ENCODE measurements at places on chromosomes 4 and X.

DNA sequence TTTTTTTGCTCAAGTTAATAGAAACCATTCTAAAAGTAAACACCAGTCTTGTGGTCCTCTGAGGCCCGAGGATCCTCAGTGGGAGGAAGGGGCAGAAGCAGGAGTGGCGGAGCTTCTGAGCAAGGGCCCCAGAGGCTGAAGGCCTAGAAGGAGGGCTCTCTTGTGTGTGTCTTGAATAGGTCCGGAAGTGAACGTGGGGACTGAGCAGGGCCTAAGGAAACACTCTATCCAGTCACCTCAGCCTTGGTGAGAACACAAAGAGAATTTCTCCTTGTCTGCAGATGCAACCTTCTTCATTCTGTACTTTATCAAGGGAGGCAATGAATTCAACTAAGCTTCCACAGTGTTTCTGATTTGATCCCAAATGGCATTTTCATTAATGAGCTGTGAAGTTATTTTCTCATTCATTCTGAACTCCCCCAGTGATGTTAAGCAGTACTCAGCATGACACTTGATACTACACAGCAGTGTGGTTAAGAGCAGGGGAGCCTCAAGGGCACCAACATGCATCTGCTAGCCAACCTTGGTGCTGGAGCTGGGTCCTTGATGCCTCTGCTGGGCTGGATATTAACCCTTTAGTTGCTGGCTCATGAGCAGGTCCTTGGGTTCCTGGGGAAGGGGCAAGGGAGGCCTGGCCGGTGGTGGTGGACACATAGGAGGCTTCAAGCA lies 64.7 kb downstream of the RBM47 start:
- DNase-seq = no peak

- DNase-seq = no peak
These were observed 3.6 kb downstream of the SLC10A6 start for GRCh38 chr4:86845593-86845992.

GRCh38 chrX:129934461-129934860 lies 28.5 kb downstream of the UTP14A start:
- no peak for DNase-seq

DNA sequence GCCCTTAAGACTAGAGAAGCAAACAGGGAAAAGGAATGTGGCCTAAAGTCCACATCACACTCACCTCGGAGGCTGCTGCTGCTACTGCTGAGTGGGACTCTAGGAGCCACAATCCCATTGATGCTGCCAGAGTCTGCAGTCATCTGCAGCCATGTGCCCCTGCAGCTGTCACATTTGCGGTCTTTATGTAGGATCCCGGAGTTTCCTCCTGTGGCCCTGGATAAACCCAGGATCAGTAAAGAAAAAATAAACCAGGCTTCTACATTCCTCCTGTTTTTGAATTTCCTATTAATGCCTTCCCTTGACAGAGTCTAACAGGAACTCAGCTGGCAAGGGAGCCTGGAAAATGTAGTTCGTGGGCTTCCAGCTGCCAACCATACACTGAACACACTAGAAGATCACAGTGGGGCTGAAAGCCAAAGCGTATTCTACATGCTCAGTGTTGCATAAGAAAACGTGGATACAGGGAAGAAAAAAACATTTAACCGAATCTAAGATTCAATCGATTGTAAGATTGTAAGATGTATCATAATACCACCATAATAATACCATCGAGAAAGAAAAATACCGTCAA lies 10.3 kb upstream of the PHEX start:
- DNase-seq = no peak

DNA sequence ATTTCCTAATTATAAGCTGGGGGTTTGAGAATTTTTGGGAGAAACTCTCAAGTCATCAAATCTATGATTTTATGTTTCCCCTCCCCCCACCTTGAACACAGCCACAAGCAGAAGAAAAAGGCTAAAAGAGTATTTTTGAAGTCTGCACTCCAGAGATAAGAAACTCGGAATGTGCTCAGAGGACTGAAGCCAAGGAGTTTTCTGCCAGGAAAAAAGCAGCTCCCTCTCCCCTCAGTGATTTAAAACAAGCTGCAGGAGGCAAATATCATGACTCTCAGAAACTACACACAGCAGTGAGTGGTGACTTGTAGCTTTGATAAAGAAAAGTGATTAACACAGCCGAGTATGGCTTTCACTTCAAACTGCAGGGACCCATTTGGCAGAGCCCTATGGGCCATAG lies 800.2 kb upstream of the FTHL17 start:
- DNase-seq = no peak

GRCh38 chrX:130419263-130419662 lies 17.5 kb downstream of the RBMX2 start:
- no peak for DNase-seq

GRCh38 chr4:76628251-76628650 lies 193.2 kb downstream of the SHROOM3 start:
- no peak for DNase-seq

- no peak for DNase-seq
These were observed 63.8 kb upstream of the ANXA10 start for GRCh38 chr4:168028568-168028967.

GRCh38 chr4:38099908-38100407 lies 139.8 kb downstream of the PTTG2 start:
- no peak for DNase-seq

GRCh38 chr4:121773883-121774282 lies 8.9 kb upstream of the SMIM43 start:
- DNase-seq = no peak

DNA sequence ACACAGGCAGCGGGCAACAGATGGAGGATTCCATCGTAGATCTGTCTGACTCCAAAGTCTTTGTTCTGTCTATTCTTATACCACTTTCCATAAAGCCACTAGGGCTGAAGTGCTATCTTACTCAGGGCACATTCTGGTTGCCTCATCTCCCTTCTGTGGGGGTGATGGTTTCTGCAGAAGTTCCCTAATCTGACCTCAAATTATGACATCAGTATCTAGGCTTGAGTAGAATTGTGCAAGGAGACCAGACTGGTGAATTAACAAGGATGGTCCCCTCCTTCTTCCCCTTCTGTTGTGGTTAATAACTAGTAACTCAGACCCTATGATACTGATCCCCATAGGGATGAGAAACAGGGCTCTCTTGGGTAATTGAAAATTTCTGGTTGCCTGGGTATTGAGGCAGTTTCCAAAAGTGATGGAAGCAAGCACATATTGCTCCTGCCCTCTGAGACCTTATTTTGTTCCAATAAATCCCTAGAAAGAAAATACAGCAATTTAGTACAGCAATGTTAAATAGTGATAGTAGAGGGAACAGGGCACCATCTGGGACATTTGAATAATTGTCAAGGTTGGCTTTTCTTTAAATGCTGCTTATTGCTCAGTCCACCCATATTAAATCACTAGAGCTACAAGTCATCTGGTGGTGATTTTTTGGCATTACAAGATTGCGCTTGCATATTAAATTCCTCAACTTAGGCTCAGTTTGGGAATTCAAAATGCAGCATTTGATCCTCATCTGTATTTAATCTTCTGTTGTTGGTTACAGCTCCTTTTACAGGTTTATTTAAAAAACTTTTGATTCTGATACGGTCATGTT lies 57.3 kb upstream of the AP1S2 start:
- DNase-seq = no peak

GRCh38 chrX:151359931-151360871 lies 36.8 kb upstream of the VMA21 start:
- no peak for DNase-seq

GRCh38 chrX:129071390-129071789 lies 451.9 kb downstream of the SMARCA1 start:
- DNase-seq = no peak

GRCh38 chrX:18598413-18598812 lies 73.5 kb downstream of the RS1 start:
- DNase-seq = no peak

- no peak for DNase-seq
These were observed 81.3 kb upstream of the LIMCH1 start for GRCh38 chr4:41456559-41457101.

- DNase-seq = no peak
These were observed 10.6 kb upstream of the PRDX4 start for GRCh38 chrX:23656684-23657083.

- DNase-seq = peak; percentile 91
These were observed 16.2 kb downstream of the NELFA start for GRCh38 chr4:1992468-1993168.

DNA sequence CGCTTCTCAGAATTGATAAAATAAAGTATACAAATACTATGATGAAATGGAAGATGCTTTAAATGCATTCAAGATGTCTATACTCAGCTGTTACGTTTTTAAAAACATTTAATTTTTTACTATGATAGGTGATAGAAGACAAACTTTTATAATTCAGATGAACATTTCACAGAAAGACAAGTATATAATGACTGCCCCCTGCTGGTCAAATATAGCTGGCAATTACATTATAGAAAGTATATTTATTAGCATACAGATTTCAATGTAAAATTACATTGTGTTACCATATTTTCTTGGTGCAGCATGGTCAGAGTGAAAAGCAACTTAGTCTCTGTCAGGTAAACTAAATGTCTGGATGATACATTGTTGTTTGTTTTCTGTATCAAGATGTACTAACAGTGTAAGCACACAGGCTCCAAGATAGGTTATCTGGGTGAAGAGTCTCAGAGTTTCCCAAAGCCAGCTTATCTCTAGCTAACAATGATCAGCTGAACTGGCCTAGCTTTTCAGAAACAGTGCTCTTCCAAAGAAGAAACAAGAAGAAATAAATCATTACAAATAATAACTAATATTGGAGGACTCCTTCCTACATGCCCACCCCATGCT lies 54.1 kb downstream of the SRPX start:
- DNase-seq = no peak

GRCh38 chr4:2763511-2763967 lies 7.4 kb upstream of the TNIP2 start:
- DNase-seq = no peak

- DNase-seq = no peak
These were observed 18.0 kb downstream of the CMC4 start for GRCh38 chrX:155052738-155053498.

DNA sequence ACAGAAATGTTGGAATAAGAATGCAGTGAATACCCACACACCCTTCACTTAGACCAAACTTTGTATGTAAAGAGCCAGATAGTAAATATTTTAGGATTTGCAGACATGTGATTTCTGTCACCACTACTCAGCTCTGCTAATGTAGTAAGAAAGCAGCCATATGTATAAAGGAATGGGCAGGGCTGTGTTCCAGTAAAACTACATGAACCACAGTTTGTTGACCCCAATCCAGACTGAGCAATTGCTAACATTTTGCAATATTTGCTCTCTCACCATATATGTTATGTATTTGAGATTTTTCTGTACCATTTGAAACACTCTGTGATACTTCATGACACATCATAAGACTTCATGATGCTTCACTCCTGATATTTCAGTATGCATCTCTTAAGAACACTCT lies 32.0 kb upstream of the TBC1D1 start:
- no peak for DNase-seq

DNA sequence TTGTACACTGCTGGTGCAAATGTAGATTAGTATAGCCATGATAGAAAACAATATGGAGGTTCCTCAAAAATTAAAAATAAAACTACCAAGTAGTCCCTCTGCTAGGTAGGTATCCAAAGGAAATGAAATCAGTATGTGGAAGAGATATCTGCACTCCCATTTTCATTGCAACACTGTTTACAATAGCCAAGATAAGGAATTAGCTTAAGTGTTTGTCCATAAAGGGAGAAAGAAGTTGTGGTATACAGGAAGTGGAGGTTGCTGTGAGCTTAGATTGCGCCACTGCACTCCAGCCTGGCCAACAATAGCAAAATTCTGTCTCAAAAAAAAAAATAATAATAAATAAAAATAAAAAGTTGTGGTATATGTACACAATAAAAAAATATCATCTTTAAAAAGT lies 325.0 kb upstream of the EMCN start:
- DNase-seq = no peak

DNA sequence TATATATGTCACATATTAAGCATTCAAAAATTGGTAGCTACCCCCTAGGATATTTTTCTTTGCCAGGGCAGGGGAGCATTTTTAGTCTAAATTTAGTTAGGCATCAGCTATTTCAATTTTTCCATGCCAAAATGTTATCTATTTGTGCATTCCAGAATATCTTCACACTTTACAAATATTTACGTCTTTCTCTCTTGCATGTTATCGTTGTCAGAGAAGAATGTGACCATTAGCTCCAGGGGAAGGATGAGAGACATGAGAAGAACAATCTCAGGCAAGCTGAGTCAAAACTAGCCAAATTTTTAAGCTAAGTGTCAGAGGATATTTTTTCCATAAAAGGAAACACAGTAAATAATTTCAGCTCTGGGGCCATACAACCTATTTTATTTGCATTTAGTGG lies 885.0 kb upstream of the EPHA5 start:
- no peak for DNase-seq

DNA sequence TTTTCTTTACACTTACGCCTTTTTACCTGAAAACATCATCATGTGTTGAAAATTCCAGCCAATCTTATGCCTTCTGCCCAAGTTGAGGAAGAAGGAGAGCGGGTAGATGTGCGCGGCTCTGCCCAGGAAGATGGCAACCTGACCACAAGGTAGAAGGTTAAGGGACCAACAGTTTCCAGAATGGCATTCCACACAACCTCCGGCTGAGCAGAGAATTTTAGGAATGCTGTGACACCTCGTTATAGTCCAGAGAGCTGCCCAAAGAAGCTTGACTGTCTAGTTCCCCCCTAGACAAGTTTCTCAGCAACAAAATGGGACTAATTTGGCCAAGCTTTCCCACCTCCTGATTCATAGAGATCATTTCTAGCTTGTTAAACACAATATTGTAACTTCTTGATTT lies 75.1 kb downstream of the CHST7 start:
- DNase-seq = no peak

GRCh38 chr4:6425336-6425735 lies 47.1 kb downstream of the PPP2R2C start:
- DNase-seq = no peak

GRCh38 chrX:106935175-106935574 lies 15.0 kb downstream of the CLDN2 start:
- no peak for DNase-seq

- no peak for DNase-seq
These were observed 284.0 kb downstream of the BCOR start for GRCh38 chrX:39813631-39814277.

DNA sequence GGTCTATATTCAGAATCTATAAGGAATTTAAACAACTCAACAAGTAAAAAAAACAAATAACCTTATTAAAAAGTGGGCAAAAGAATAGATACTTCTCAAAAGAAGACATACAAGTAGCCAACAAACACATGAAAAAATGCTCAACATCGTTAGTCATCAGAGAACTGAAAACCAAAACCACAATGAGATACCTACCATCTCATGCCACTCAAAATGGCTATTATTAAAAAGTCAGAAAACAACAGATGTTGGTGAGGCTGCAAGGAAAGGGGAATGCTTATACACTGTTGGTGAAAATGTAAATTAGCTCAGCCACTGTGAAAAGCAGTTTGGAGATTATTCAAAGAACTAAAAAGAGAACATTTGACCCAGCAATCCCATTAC lies 201.6 kb downstream of the QDPR start:
- DNase-seq = no peak

- DNase-seq = no peak
These were observed 212.7 kb upstream of the BCOR start for GRCh38 chrX:40310447-40310846.

All from H1 (cell line).